ENCODE measurements at places on chromosomes 2 and 18.

DNA sequence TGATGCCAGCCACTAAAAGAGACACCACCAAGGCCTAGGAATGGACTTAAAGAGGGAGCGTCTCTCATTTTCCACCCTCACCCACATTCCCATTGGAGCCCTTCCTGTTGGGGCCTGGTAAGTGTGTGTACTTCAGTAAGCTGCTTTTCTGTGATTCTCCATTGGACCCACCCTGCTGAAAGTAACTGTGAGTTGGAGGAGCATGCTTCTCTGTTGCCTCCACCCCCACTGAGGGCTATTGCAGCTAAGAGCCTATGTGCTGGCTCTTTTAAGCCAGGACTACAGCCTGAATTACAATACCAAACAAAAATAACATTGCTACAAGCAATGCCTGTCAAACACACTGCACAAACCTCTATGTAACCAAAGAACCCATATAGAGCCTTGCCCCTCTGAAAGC is 81.1 kb downstream of the TRABD2A start:
- DNase-seq = no peak

GRCh38 chr2:55961318-55961911 is 37.8 kb upstream of the EFEMP1 start:
- DNase-seq = peak; percentile 63

DNA sequence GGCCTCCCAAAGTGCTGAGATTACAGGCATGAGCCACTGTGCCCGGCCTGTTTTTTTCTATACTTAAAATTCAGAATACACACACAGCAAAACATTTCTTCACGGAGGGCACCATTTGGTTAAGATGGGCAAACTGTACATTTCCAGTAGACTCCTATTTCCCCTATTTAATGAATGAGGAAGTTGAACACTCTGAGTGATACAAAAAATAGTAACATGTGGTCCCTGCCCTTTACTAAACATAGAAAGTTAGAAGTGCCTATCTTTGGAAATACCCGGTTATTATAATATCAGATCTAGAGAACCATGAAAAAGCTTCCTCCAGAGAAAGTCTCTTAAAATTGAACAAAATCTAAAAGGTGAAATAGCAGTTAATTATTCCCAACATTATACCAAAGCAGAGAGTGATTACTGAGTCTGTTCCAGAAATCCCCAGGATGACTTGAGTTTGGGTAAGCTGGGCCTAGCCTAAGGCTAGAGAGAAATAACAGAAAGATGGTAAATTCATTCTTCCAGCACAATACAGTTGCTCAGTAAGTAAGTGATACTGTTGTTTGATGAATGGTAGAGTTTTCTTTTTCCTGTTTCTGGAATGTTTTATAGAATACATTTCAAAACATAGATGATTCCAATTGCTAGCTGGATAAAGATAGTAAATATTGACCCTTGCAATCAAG is 23.3 kb upstream of the RMC1 start:
- DNase-seq = no peak

DNA sequence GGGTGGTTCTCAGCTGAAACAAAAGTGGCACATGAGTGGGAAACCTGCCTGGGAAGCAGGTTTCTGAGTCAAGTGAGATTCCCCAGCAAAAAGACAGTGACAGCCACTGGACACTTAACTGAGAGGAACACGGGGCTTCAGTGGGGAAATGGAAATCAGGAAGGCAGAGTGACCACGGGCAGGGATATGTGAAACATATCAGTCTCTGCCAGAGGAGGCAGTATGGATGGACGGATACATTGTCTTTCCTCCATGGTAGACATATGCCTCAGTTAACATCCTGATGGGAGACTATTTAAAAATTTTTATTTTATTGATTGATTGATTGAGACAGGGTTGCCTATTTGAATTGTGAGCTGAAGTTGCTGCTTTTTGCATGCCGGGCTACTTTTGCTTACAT is 292.1 kb downstream of the NBAS start:
- DNase-seq = no peak

DNA sequence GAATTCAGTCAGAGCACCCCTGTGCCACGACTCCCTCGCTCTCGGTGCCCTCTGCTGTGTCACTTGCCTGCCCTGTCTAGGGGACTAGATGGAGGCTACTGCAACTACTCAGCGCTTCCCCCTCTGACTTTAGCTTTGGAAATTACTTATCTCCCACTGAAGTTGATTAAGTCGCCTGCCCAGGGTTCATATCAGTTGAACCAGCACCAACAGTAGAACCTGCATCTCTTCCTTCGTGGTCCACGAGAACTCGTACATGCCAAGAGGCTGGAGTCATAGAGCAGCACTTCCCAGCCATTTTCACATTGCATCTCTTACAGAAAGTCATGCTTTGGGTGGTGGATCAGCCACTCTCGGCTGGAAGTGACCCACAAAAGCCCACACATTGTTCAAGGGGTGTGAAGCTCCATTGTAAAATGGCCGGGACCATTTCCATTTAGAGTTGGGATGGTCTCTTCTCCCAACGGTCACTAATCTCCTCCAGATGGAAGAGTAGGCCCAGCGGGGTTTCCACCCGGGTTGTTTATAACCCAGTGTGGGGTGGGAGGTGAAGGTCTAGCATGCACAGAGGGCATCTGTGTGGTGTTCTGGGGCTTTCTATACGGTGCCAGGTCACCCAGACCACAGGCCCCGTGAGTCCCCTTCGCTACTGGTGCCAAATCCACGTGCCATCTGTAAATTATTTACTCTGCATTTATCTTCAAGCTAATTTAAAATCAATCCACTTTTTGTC is 38.0 kb downstream of the STEAP3 start:
- no peak for DNase-seq

GRCh38 chr2:189657867-189658266 is 3.4 kb upstream of the ASNSD1 start:
- DNase-seq = peak; percentile 50

DNA sequence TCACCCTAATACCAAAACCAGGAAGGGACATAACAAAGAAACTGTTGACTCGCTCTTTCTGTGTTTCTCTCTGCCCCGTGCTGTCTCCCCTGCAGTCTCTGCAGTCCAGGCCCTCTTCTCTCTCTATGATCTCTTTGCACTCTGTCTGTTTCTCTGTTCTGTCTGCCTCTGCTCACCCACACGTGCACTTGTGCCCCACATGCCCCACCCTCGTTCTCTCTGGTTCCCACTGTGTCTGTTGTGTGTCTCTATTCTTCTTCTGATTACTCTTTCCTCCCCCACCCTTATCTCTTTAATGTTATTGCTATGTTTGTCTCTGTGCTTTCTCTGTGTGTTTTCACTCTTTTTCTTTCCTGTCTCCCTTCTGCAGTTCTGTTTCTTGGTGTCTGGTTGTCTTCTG is 54.0 kb downstream of the NAT8 start:
- no peak for DNase-seq

GRCh38 chr2:69050802-69051201 is 37.8 kb downstream of the ANTXR1 start:
- no peak for DNase-seq

GRCh38 chr2:67502346-67503065 is 105.4 kb downstream of the ETAA1 start:
- no peak for DNase-seq

DNA sequence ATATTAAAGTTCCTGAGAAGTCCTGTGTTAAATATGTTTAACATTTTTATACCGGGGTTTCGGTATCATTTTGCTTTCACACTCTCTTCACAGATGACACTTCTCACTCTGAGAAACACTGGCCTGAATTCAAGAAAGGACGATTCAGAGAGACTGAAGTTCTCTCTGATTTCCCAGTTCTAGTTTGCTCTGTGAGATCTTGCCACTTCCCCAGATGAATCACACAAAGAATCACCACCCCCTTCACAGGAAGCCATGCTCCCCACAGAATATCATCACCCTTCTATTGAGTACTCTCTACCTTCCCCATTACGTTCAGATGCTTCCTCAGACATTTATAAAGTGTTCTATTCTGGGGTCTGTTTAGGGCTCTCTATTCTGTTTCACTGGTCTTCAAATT is 16.1 kb upstream of the CD207 start:
- no peak for DNase-seq

DNA sequence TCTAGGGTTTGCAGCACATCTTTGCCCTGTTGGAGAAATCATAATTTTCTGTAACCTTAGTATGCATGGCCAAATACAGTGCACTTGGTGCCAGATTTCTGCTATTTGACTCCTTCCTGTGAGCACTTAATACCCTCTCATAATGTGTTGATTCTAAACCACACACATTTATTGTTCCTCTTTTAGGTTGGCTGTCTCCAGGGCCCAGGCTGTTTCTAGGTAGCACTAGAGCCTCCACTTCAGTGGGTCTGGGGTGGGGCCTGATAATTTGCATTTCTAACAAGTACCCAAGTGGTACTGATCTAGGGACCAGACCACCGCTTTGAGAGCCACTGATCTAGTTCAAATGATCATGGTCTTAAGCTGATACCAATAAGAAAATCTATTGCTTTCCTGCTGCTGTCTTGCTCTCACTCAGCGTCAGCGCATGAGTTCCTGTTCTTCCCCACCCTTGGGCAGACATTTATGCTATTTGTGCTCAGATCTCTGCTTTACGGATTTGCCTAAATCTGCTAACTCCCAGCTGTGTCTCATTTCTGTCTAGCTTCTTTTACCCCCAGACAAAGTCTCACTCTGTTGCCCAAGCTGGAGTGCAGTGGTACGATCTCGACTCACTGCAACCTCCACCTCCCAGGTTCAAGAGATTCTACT is 7.4 kb downstream of the PTRHD1 start:
- no peak for DNase-seq

GRCh38 chr2:3634596-3635121 is 23.3 kb upstream of the ALLC start:
- DNase-seq = no peak

GRCh38 chr2:66803726-66804125 is 368.8 kb downstream of the MEIS1 start:
- peak; percentile 20 for DNase-seq

DNA sequence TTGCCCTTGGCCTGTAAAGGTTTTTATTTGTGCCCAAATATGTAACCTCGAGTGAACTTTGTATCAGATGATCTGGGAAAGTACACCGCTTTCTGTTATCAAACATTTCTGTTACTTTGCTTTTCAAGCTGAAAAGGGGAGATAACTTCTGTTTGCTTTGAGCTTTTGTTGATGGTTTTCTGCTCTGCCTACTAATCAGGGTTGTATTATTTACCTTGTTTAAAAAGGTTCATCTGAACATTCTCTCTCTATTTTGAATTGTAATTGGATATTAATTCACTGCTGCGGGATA is 79.4 kb downstream of the XRCC5 start:
- no peak for DNase-seq

Measured in AG10803 (cell line).